ENCODE measurements at places on chromosomes 12 and 14.

DNA sequence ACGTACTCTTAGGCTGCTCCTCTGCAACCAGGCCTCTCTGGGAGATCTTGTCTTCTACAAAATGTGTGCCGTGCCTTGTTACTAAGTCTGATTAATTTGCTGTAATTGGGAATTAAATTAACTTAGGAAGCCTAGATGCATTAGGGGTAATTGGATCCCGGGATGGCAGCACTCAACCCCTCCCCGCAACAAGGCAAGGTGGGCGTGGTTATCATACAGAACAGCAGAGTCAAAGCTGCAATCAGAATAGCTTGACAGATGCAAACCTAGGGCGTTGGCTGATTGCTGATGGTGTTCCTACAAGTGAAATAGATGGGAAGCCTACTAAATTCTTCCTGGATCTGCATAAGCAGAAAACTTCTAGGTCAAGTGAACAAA lies 34.5 kb upstream of the NFYB start:
- DNase-seq, result no peak

GRCh38 chr12:95789126-95790032 lies 1.2 kb downstream of the NTN4 start:
- no peak for DNase-seq

DNA sequence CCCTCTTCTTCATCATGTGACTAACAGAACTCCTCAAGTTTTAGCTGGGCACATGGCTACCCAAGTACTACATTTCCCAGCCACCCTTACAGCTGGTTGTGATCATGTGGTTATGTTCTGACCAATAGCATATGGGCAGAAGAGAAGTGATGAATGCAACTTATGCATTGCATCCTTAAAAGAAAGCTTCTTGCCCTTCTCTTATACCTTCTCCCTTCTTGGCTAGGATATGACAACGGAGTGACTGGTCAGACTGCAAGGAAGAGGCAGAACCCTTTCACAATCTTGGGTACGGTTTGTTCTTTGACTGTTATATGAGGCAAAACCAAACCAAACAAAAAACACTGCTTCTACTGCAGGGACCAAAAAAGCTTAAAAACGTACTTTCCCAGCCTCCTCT lies 66.5 kb upstream of the MAX start:
- no peak for DNase-seq

DNA sequence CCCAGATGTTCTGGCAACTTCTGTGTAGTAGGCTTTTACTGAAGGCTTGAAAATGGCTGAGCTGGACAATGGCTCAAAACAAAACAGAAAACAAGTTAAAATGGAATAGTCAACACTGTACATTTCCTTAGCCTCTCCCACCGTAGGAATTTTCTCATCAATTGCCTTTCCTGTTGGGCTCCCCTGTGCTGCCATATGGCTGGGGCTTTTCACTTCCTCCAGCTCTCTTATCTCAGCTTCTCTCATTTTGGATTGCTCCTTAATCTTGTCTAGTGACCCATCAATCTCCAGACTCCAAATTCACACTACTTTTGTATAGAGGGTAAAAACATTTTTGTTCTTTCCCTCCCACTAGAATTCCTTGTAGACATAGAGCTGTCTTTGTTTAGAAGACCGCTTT lies 50.4 kb upstream of the RPH3A start:
- no peak for DNase-seq

GRCh38 chr14:24243336-24243836 lies 963 bp upstream of the TINF2 start:
- DNase-seq, result no peak

DNA sequence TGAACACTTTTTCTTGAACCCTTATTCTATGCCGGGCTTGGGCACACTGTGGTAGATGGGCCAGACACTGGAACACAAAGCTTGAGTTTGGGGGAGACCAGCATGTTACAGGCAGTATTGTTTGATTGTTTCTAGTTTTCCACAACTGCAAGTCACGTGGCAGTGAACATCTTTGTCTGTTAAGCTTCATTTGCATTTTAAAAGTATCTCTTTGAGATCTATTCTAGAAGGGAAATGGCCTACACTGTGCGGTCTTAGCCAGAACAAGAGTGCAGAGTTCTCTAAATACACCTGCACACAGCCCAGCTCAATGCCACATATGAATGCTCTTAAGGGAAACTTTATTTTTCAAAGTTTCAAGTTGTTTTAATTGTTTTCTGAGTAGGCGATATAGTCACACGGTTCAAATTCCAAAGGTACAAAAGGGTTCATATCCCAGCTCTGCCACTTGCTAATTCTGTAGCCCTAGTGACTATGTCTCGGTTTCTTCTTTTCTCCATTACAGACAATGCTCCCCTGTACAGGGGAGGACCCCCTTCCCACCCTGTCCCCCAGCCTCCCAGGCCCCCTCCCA lies 24.9 kb downstream of the RIN3 start:
- no peak for DNase-seq

- peak; percentile 16 for DNase-seq
Observed at GRCh38 chr12:2052826-2053678, at the start of gene CACNA1C. CACNA1C (plus strand) TSS chr12:2052987; CDS start chr12:2053563, 576 bp downstream.

DNA sequence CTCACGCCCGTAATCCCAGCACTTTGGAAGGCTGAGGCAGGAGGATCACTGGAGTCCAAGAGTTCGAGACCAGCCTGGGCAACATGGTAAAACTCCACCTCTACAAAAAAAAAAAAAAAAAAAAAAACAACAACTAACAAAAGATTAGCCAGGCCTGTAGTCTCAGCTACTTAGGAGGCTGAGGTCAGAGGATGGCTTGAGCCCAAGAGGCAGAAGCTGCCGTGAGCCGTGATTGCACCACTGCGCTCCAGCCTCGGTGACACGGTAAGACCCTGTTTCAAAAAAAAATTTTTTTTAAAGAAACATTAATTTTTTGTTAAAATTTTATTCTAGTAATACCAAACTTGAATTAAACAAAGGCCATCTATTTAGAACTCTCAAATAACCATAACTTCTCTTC lies 77.8 kb downstream of the PPP2R5E start:
- no peak for DNase-seq

GRCh38 chr14:63752449-63753169 lies 24.7 kb upstream of the SGPP1 start:
- no peak for DNase-seq

- DNase-seq, result no peak
Observed at GRCh38 chr12:51033048-51033447, 6.9 kb upstream of the SLC11A2 start.

GRCh38 chr12:115943630-115944391 lies 333.7 kb downstream of the MED13L start:
- no peak for DNase-seq
